ENCODE measurements at places on chromosomes 2 and 18.

GRCh38 chr2:234158812-234159211 is 108.3 kb downstream of the SPP2 start:
- no peak for DNase-seq

- no peak for DNase-seq
Measured at GRCh38 chr2:171629113-171629512, 58.2 kb upstream of the DYNC1I2 start.

DNA sequence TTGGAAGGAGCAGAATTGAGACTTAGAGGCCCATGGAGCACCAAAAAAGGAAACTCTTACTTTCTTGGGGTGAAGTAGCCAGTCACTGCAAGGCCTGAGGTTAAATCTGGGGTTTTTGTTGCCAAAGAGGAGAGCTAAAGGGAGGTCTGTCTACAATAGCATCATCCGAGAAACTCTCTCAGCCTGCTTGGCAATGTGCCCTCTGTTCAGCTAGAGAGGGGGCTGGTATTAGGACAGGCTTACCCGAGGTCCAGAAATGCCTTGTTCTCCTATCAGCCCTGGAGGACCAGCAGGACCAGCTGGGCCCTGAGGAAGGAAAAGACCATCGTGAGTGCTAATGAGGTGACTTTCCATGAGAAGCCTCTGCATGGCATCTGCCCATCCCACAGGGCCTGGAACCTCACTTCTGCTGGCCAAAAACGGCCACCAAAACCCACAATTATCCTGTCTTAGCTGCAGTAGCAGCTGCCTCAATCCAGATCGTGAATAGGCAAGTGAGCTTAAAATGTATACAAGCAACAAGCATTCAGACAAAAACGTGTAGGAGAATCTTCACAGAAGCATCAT is 61.6 kb downstream of the COL6A3 start:
- no peak for DNase-seq

DNA sequence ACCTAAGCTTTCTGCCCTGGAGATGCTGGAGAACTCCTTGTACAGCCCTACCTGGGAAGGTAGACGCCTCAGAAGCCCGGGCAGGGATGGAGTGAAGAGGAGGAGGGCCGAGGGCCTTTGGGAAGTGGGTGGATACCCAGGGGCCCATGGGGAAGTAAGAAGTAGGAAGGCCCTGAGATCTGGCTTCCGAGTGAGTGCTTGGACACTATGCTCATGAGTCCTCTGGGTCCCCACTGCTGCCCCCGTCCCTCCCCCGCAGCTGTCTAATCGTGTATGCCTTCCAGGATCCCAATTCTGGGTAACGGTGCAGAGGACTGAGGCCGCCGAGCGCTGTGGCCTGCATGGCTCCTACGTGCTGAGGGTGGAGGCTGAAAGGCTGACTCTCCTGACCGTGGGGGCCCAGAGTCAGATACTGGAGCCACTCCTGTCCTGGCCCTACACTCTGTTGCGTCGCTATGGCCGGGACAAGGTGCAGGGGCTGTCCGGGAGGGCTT is 1.1 kb downstream of the DOK1 start:
- no peak for DNase-seq

DNA sequence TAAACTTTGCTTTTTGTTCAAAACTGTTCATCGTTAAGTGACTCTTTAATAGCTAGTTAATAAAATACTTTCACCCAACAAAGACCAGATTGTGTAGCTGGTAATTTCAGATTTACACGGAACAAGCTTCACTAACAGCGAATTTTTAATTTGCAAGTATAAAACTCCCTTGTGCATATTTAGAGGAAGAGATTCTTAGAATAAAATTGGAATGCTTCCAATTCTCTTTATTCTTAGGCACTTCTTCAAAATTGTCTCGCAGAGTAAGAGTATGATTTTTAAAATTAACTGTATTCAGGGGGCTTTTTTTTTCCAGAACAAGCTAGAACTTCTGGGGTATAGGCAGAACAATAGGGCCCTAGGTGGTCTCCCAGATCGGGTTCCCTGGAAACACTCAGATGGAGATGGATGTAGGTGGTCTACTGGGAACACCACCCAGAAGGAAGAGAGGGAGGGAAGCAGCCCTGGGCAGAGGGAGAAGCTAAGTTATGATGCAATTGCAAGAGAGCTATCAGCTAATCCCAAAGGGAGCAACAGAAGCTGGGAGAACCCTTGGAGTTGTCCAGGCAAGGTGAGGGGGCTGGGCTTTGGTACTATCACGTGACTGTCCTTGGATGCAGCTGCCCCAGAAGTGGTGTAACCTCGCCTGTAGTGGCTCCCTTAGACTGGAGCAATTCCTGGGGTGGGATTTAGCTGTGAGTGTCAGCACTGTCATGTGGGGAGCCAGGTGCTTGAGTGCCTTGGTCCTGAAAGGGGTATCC is 151.7 kb upstream of the ASB18 start:
- DNase-seq, result no peak

DNA sequence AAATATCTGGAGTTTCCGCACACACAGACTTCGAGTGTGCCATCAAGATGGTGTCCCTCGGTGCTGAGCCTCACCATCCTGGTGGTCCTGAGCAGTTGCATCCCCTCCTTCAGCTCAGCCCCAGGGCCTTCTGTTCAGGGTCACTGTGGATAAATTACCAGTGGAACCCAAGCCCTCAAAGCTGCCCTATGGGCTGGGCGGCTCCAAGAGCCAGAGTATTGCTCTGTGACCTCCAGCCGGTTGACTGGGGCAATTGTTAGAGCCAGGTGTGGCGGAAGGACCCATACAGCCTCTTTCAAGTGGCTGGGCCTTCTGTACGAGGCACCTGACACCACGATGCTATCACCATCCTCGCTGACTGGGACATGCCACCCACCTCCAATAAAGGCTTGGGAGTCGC is 215.5 kb downstream of the GBX2 start:
- no peak for DNase-seq

DNA sequence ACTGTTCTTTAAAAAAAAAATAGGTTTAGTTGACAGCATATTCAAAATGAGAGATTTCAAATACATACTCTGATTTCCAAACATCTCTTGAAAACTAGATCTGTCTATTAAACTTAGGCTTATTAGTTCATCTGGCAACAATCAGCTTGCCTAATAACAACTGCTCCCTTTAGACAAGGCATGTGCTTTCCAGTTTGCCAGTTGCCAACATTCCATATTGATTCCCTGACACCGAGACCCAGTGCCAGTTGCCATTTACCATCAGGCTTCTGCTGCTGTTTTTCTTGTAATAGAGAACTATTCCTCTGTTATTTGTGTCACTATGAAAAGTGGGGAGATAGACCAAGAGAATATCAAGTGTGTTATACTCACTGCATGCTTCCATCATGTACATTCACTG is 256.0 kb downstream of the C1D start:
- no peak for DNase-seq

GRCh38 chr2:30949435-30949834 is 142.2 kb upstream of the CAPN13 start:
- DNase-seq, result no peak

Measured in stimulated activated naive CD4-positive, alpha-beta T cell (primary cell).